ENCODE measurements at places on chromosomes 1 and 21.

GRCh38 chr21:36175771-36176565, 19.3 kb downstream of the DOP1B start:
- DNase-seq = no peak

DNA sequence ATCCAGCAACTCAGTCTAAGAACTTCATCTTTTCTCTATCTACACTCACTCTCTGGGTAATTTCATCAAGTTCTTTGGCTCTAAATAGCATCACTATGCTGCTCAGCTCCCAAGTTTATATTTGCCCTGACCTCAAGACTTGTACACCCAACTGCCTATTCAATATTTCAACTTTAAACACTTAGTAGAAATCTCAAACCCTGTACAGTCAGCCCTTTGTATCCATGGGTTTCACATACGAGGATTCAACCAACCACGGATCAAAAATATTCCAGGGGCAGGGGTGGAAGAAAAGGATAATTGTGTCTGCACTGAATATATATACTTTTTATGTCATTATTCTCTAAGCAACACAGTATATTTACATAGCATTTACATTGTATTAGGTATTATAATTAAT, 13.9 kb downstream of the ASH1L start:
- no peak for DNase-seq

GRCh38 chr1:47809301-47810084, 187.7 kb downstream of the TRABD2B start:
- no peak for DNase-seq

DNA sequence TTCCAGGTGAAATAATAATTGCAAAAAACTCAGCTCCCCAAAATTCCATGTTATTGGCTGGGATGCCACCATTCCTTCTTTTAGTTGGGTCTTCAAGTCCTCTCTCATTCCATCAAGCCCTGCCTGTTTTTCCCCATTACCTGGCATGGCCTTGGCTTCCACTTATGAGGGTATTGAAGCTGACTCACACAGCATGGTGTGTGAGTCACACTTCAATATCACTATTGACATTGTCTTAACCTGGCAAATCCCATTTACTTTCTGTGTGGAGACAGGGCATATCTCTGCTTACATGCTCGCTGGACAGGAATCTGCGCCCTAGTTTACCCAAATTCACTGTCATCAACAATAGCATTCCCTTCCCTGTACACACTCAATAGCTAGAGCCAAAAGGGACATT, 1806.8 kb downstream of the BRINP3 start:
- no peak for DNase-seq

DNA sequence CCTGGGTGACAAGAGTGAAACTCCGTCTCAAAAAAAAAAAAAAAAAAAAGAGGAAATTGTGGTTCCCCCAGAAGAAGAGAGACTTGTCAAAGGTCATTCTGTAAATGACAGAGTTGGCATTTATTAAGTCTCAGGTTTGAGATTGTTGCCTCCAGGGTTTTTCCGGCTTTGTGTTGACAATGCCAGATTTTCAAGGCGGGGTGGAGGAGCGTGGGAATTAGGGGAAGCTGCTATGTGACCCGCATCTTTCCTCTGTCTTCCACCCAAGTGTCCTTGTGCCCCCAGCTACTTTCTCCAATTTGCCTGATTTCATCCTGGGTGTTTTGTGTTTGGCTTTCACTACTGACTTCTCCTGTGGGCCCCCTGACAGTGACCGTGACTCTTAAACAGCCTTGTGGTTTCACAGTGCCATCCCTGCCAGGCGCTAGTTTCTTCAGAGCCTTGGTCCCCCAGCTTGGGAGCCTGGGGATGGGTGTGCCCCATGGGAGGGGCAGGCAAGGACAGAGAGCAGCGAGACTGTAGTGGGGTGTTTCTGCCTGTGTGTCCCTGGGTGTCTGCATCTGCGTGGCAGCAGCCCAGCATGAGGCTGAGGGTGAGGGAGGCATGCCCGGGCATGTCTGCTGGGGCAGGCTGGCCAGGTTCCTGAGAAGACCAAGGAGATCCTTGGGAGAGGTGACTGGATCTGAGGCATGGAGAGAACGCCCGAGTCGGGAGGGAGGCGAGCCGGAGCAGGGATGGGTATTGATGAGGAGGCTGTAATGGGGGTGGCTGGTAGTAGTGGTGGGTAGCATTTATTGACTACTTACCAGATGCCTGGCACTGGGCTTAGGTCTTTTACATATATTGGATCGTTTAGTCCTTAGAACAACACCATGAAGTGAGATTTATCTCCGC, 46.3 kb downstream of the IER5 start:
- peak; percentile 43 for DNase-seq

Data from stimulated activated CD4-positive, alpha-beta T cell treated with anti-CD3 and anti-CD28 coated beads, Interleukin-1b, Interleukin-23, amount 100 ng/mL, for 48 hours (primary cell).